ENCODE measurements at places on chromosomes 12 and 14.
A peak's percentile ranks its signal among the peaks of the same experiment; 100 is the strongest.

DNA sequence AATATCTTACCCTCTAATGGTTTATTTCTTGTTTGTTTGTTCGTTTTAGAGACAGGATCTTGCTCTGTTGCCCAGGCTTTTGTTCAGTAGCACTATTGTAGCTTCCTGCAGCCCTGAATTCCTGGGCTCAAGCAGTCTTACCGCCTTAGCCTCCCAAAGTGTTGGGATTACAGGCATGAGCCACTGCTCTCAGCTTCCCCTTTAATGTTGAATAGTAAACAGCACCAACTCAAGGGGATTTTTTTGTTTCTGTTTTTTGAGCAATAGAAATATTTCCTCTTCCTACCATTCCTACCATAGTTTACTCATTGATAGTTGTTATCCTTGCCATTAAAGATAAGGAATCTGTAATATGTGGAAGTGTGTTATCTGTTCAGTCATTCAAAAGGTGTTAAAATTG is 10.7 kb downstream of the ARID4A start:
- DNase-seq, result no peak

DNA sequence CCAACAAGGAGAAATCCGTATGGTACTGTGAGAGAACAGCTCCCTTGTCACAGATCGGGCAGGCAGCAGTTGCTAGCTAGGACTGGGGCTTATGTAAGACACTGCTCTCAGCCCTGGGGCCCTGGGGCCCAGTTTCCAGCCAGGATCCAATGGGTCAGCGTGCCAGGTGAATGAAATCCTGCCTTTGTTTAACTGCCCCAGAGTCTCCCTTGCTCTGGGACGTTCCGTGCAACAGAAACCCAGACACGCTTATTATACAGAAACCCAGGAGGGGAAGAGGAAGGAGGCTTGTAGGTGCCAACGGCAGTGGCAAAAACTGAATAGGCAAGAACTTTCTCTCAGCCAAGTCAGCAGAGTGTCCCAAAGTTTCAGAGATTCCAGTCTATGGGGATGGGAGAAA is 110.6 kb downstream of the DIO2 start:
- DNase-seq, result no peak

- no peak for DNase-seq
Measured at GRCh38 chr12:130982565-130983225, 29.0 kb downstream of the ADGRD1 start.

- DNase-seq, result no peak
Measured at GRCh38 chr14:46651526-46652144, at the start of gene RPL10L. Gene RPL10L, minus strand, starts transcription at chr14:46651781. Its CDS starts 45 bp downstream, at chr14:46651736.

DNA sequence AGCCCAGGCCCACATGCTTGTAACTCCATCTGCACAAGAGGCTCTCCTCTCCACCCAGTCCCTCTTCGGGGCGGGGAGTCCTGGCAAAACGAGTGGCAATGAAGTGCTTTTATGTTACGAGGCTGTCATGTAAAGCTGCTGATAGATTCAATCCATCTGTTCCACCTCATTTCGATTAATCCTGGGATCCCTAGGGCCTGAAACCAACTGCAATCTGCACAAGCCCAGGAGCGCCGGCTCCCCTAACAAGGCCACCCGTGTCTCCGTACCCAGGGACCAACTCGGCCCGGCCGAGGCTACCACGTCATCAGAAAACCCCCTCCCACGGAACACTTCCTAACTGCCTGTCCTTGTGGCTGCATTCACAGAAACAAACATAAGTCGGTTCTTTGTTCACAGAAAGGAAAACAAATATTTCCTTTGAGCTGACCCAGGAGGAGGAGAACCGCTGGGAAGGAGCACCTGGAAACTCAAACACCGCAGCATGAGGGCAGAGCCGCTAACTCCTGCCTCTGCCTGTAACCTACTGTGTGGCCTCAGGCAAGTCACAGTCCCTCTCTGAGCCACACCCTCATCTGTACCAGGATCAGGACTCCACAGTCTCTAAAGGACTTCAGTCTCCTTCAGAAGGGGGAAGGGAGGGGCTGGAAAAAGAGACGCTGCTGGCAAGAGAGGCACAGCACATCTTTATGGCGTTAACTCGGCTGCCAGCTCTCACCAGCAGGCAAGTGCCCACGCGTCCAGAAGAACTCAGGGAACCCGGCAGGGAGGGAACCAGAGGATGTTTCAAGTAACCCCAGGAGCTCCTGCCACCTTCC is 47.8 kb downstream of the CCDC88C start:
- no peak for DNase-seq

GRCh38 chr12:123037791-123038190 is 57.3 kb downstream of the ARL6IP4 start:
- no peak for DNase-seq

- DNase-seq, result no peak
Measured at GRCh38 chr12:132748319-132748718, 13.3 kb downstream of the ANKLE2 start.

DNA sequence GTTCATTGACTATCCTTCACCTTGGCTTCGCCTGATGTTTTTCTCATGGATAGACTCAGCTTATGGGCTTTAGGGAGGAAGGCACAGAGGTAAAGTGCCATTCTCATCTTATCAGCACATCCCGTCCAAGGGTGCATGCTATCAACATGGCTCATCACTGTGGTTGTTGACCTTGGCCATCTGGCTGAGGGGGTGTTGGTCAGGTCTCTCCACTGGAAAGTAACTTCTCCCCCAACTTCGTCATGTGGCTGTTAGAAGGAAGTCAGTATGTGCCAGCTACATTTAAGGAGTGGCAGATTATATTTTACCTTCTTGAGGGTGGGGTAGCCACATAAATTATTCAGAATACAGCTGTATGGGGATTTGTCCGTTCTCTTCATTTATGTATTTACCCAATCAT is 68.9 kb downstream of the EML1 start:
- DNase-seq, result peak; percentile 37

- DNase-seq, result no peak
Measured at GRCh38 chr14:100067481-100067880, 2.3 kb downstream of the EVL start.

GRCh38 chr12:15146585-15146984 is 74.6 kb downstream of the RERG start:
- no peak for DNase-seq

DNA sequence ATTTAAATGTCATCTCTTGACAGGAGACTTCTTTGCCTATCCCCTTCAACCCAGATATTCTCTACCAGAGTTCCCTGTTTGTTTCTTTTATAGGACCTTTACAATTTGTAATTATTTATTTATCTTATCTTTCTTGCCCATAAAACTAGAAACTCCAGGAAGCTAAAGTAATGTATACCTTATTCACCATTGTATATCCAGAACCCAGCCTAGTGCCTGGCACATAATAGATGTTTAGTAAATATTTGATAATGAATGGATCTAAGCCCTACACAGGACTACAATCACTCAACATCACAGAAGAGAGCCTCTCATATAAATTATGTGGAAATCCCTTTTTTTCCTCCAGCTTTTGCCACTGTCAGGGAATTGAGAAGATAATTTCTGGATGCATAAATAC is 125.6 kb upstream of the CNOT2 start:
- DNase-seq, result no peak

Measured in AG08396 (cell line).